A673 (cell line): ENCODE measurements at places on chromosomes 3 and 15. TPM values are rescaled to one million over a fixed set of nuclear protein-coding genes. Genes with fewer than 3 reads are reported as not detected.
A peak's percentile ranks its signal among the peaks of the same experiment; 100 is the strongest.

GRCh38 chr15:101495334-101496197 is 6.1 kb upstream of the PCSK6 start:
- no peak for DNase-seq

PAK6 gene
- 0.84 and 1.5 TPM in 2 replicates for total RNA-seq

DNA sequence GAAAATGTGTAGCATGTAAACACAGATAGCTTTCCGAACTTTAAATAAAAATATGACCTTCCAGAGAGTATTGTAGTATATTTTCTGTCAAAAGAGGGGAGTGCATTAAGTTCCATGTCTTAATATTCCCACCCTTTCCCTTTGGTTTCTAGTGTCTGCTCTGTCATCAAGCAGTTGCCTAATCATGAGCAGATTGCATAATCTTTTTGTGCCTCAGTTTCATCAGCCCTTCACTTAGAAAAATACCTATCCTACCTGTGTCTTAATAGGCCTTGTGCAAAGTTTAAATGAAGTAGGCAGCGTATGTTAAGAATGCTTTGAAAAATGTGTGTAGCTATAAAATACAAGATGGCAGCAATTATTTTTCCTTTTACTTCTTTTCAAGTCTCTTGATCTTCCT is 52.8 kb downstream of the CALML4 start:
- DNase-seq: no peak

AADAC gene
- total RNA-seq: 0.43 TPM in 1 of 2 replicates, not detected in the other

DNA sequence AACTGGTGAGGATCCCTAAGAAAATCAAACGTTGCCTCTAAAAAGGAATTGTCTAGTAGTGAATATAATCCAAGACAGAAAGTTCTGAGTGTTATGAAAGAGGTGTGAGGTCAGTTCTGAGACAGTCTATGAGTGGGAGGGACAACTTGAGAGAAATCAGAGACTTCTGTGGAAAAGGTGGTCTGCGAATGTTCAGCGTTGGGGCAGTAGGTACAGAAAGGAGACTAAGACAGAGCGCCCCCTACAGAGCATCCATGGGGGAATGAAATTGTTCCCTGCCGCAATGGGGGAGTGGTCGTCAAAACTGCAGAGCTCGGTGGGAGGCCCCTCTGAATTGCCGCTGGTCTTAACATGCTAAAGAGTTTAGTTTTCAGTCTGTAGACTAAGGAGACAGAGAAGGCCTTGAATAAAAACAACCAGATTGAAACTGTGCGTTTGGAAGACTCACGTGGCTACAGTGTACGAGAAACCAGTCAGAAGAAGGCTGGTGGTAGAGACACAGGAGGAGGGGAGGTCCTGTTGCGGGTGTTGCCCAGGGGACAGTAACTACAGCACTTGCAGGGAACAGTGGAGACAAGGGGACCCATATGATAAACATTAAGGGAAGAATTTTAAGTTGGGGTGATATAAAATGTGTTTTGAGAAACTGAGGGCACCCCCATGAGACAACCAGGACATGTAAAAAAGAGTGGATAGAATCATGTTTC is 6.9 kb downstream of the TNIK start:
- DNase-seq: peak; percentile 11
